ENCODE measurements at places on chromosomes 4 and X.

- DNase-seq = no peak
Observed at GRCh38 chr4:90189178-90189577, 62.0 kb downstream of the CCSER1 start.

DNA sequence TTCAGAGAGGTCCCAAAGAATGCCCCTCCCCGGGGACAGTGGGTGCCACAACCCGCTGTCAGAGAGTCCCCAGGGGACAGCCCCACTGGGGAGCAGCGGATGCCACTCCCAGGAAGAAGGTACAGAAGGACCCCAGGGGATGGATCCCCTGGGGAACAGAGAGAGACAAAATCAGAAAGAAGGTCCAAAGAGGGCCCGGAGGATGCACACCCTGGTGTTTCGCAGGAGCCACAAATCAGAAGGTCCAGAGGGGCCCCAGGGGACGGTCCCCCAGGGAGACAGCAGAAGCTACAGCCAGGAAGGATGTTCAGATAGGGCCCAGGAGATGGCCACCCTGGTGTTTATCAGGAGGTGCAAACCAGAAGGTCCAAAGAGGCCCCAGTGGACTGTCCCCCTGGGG is 1.4 kb downstream of the TEX13D start:
- DNase-seq = no peak

GRCh38 chrX:107691024-107691448 is 62.7 kb downstream of the PRPS1 start:
- no peak for DNase-seq

GRCh38 chrX:94743478-94743877 is 1069.5 kb downstream of the FAM133A start:
- DNase-seq = no peak

DNA sequence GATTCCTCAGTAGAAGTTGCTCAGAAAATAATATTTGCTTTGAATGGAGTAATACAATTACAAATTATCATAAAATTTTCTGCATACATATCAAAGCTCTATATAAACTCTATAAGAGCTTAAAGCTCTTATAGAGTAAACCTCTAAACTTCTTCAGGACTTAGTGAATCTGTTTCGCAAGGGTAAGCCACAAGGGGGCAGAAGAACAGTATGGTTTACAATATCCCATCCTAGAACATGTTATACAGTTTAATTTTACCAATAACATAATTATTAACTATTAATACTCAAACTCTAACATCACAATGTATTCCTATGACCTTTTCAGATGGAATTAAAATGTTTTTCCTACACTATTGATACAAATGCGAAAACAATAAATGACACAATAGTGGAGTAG is 33.8 kb upstream of the SPANXN1 start:
- no peak for DNase-seq

- DNase-seq = no peak
Observed at GRCh38 chr4:48258845-48259397, 10.7 kb downstream of the TEC start.

- DNase-seq = no peak
Observed at GRCh38 chr4:87129681-87130080, 90.7 kb downstream of the KLHL8 start.

DNA sequence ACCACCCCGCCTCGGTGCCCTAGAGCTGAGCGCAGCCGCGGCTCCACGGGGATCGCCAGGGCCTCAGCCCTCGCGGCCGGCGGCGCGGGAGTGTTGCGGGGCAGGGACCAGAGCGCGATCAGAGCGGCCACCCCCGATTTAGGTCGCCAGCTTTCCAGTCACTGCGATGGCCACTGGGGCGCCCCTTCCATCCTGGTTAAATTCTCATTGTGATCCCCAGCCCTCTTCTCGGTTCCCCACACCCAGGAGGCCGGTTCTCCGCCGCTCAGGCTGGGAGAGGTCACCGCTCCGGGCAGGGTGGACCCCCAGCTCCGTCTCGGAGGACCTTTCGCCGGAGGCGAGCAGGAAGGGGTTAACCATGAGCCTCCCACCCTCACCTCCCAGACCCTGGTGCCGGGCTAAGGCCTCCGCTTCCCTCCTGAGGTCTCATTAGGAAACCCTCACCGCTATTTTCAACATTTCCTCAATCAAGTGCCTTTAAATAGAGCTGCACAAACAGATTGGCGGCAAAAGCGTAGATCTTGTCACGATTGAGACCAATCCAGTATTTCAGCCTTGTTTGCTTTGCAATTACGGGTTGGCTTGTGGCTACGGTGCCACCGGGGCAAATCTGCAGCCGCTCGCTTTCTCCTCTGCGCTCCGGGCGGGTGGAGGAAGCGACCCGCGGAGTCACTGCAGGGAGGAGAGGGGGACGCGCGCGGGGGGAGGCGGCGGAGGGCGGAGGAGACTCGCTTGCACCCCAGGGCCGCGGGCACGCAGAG is 8.3 kb upstream of the HAND2 start:
- no peak for DNase-seq

DNA sequence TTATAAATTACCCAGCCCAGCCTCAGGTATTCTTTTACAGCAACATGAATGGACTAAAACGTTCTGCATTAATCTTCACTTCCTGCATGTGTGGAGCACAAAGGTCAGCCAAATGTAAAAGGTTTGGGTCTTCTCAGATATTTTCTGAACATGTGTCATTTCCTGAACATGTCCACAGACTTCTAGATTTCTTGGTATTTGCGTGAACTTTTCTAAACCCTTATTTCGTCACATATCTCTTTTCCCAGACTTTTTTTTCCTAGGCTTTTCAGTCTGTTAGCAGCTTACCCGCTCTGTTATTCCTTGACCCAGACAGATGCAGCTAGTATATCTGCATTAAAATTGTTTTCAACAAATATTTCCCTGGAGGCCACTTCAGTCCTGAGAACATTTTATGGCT is 57.3 kb upstream of the USP51 start:
- DNase-seq = no peak

GRCh38 chrX:56382278-56382677 is 150.1 kb downstream of the KLF8 start:
- DNase-seq = no peak

DNA sequence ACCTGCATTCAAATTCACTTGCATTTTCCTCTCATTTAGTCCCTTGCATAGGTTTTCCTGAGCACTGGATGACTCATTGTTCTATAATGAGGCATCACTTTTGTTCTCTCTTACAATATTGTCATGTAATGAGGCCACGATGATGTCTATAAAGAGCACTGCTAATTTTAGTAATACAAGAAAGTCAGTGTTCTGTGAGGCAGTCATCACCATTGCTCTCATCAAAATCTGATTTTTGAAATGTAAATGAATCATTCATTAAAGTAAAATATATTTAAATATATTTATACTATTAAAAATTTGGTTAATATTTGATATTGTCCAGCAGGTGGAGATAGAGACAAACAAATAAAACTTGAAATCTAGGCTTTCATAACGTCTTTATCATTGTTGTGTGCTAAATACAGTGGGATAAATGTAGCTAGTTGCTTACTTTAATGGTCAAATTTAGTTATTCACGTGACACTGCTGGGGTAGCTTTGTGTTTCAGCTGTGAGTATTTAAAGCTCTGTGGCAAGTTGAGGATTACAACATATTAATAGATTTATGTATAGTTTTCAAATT is 15.4 kb downstream of the HMGB2 start:
- DNase-seq = no peak

DNA sequence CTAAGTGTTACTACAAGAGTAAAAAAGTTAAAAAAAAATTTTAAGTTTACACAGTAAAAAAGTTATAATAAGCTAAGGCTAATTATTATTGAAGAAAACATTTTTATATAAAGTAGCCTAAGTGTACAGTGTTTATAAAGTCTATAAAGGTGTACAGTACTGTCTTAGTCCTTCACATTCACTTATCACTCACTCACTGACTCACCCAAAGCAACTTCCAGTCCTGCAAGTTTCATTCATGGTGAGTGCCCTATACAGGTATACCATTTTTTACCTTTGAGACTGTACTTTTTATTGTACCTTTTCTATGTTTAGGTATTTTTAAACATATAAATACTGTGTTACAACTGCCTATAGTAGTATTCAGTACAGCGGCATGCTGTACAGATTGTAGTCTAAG is 74.2 kb downstream of the TMEM165 start:
- DNase-seq = no peak

Measured in nucleus accumbens (tissue), 56 donors.